Urothelium cell line (cell line): ENCODE measurements at places on chromosomes 5 and 9.

DNA sequence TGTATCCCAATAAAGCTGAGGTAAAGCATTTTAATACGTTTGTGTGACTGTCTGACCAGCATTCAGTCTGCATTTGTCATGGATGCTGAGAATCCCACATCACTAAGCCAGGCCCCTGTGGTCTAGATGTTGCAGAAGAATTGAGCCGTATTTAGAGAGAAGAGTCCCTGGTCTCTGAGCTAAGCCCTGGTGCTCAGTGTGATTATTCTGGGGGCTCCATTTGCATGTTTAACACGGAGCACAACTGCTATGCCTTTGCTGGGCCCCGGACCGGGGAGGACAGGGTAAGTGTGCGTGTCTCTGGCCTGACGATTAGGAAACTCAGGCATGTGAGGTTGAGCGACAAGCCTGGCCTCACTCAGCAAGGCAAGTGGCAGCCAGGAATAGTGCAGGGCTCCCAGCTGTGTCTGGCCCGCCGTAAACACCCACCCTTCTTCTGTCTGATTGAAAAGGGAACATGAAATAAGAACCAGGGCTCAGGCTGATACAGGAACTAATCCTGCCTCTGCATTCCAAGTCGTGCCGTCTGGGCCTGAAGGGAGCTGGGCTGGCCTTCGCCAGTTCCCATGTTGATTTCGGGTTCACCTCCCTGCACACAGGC lies 22.3 kb downstream of the FAM78A start:
- no peak for DNase-seq

GRCh38 chr9:110069326-110070248 lies 138.4 kb downstream of the C9orf152 start:
- no peak for DNase-seq

DNA sequence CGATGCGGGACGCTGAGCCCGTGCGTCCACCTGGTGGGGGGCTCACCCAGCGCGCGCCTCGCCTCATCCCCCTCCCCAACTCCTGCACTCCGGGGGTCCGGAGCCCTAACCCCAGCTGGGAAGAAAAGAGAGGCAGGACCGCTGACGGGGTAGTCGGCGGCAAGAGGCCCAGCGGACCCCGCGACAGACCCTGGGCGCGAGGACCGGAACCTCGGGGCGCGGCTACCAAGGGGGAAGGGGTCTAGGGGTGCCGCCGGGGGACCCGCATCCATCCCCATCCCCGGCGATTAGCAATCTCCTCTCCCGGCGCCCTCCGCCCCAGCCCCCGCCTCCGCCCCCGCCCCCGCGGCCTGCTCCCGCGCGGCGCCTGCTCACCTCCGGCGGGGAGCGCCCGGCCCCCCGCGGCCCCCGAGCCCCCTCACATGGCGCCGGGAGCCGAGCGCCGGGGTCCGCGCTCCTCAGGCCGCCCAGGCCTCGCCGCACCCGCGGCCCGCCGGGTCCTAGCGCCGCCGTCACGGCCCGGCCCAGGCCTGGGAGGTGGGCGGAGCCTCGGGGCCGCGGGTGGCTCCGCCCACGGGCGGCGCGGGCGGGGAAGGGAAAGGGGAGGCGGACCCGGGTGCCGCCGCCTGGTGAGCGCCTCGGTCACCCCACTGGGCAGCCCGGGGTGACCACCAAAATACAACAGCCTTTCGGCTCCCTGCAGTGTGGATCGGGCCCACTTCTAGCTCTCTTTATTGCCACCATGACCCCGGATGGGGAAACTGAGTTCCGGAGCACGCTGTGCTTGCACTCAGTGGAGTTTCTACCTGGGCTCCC lies at the start of gene ST6GALNAC6:
ST6GALNAC6 (minus strand) TSS at position 476 of the 816 bp plus-strand sequence. CDS start 1,622 bp downstream, outside the sequence.
- peak; percentile 94 for DNase-seq

DNA sequence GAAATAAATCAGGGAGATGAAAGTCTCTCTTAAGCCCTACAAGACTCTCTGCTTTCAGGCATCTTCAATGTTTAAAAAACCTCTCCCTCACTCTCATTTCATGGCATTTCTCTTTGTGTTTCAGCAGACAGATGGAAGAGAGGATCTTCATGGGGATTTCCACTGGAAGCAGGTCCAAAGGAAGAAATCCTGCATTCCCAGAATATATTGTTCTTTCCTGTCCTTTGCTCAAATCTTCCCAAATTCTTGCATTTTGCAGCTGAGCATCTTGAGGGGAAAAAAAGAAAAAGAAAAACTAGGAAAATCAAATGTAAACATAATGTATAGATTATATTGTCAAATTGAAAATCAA lies 382.2 kb downstream of the ENC1 start:
- DNase-seq = no peak

DNA sequence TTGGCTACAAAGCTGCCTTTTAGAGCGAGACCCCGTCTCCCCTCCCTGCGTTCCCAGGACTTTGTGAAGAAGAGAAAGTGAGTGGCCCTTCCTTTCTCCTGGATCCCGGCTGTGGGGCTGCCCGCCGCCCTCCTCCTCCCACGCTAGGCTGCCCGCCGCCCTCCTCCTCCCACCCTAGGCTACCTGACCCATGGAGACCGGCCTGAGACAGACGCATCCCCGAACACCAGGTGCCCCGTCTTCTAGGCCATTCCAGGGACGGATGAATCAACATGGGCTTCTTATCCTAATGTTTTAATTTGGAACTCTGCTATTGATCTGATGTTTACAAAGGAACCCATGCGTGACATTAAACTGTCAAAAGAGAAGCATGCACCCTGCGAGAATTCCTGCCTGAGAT lies 117.3 kb upstream of the LPCAT1 start:
- DNase-seq = no peak

GRCh38 chr9:87275047-87275725 lies 222.5 kb upstream of the DAPK1 start:
- DNase-seq = no peak

DNA sequence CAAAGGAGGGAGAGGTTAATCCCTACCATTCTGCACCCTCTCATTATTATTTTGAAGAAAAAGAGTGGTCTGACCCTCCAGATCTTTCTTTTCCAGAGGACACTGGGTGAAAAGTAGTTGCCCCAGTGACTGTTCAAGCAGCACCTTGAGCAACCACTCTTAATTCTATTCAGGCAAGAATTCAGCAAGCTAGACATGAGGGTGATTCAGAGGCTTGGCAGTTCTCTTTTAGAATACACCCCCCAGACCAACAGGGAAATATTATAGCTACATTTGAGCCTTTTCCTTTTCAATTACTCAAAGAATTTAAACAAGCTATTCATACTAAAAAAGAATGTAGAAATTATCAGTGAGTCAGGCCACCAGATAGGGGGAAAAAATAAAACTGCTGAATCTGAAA lies 178.3 kb downstream of the MRPS30 start:
- no peak for DNase-seq

DNA sequence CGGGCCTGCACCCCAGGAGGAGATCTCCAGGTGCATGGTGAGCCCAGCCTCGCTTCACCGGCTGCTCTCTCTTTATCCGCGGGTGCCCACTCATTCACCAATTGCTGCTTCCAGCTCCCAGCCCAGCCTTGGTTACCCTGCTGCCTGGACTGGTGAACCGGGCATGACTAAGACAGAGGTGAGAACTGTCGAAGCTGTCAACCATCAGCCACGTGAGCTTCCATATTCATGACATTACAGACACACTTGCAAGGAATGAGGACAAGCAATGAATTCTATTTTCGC lies 220.5 kb downstream of the ROR2 start:
- DNase-seq = no peak

GRCh38 chr9:136886610-136887597 lies 588 bp downstream of the TRAF2 start:
- DNase-seq = no peak

DNA sequence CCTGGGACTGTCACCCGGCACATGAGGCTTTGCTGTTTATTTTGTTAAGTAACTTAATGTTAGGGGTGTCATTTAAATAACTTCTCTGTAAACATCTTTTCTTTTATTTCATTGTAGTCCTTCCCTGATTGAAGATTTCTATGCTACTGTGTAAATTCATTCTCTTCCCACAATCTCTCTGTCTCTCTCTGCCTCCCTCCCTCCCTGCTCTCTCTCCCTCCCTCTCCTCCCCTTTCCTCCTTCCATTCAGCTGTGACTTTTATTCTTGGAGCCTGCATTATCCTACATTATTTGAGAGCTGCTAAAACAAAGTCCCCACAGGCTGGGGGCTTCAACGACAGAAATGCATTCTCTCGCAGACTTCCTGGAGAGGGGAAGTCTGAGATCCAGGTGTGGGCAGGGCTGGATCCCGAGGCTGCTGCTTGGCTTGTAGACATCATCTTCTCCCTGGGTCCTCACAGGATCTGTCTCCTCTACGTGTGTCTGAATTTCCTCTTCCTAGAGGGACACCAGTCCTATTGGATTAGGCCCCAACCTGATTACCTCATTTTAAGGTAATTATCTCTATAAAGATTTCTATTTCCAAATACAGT lies 18.4 kb downstream of the UBE2QL1 start:
- no peak for DNase-seq

GRCh38 chr5:44387921-44388320 lies 1.3 kb downstream of the FGF10 start:
- no peak for DNase-seq

GRCh38 chr5:119666542-119666941 lies 37.2 kb downstream of the FAM170A start:
- no peak for DNase-seq

DNA sequence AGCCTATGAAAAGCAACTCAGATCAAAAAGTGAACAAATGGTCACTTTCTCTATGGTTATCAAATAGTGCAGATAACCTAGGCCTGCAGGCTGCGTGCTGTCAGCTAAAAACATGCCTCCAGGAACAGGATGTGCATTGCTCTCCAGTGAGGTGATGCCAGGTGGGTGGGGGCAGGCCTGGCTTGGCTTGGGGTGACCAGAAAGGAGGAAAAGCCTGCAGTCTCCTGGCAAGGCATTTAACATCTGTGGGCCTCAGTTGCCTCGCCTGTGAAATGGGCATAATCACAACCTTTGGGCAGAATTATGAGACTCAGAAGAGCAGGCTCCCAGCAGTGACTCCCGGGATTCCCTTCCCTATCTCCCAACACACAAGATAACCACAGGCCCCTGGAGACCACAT lies 135.9 kb downstream of the COL23A1 start:
- no peak for DNase-seq

DNA sequence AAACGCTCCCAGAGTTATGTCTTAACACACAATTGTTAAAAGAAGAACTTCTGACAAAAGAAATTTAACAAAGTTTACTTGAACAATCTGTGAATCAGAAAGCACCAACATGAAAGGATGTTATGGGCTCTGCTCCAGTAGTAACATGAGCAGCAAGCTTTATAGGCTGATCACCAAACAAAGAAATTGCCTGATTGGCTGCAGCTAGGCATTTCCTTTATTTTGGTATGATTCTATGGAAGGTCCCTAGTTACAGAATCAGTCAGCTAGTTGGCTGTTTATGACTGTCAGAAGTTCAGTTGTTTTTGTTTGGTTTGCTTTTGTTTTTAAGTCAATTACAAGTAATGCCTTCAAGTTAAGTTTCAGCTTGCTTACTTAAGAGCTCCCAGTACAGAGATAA lies 102.4 kb upstream of the SMC2 start:
- DNase-seq = no peak

GRCh38 chr5:140342896-140343295 lies 3.5 kb downstream of the HBEGF start:
- DNase-seq = no peak

GRCh38 chr9:121450241-121450640 lies 49.4 kb downstream of the GGTA1 start:
- peak; percentile 38 for DNase-seq

DNA sequence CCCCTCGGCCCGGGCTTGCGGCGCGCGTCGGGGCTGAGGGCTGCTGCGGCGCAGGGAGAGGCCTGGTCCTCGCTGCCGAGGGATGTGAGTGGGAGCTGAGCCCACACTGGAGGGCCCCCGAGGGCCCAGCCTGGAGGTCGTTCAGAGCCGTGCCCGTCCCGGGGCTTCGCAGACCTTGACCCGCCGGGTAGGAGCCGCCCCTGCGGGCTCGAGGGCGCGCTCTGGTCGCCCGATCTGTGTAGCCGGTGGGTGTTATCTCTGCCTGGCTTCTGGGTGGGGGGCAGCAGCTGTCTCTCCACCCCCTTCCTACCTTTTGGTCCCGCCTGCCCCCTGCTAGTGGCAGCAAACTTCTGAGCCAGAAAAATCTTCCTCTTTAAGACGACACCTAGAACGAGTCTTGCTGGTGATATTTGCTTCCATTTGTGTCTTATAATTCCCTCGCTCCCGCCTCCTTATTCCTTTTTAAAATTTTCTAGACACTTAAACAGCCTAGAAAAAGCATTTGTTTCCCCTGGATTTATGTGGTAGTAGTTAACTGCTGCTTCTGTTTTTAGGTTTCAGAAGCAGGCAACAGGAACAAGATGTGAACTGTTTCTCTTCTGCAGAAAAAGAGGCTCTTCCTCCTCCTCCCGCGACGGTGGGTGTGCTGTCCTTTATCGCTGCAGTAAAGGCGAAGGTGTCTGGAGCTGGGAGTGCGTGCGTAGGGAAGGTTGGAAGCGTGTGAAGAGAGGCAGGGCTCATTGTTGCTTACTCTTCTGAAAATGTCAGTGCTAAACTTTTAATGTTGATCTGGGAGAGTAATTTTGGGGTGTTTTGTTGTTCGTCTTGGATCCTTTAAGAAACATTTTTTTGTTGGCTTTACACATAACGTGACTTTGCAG lies 554 bp downstream of the JAK2 start:
- peak; percentile 9 for DNase-seq

- DNase-seq = no peak
Observed at GRCh38 chr9:132733260-132733815, 63.1 kb downstream of the GTF3C4 start.

DNA sequence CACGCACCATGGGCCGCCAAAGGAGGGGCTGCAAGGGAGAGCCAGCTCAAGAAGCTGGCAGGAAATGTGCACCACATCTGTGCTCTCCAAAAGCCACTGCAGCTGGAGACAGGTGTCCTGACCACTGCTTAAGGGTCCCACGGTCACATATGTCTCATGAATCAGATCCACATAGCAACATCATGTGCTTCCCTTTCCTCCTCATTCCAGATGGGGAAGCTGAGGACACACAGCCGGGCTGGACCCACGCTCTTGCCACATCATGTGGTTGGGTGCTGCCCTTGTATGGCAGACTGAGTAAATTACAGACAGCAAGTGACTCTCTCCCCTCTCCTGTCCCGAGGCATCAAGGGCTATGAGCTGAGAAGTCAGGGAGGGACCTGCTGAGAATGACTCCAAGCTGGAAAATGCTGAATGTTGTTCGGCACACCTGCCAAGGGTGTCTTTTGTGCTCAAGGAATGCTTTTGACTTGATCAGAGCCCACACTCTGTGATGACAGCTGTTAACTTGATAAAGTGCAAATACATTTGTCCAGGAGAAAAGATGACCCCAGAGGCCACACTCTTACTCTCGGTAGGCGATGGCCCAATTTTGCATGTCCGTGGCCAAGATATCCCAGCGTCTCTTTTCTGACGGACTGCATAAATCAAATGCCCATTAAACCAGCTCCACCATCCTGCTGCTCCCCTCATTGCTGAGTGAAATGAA lies 58.2 kb downstream of the NSUN2 start:
- DNase-seq = no peak

DNA sequence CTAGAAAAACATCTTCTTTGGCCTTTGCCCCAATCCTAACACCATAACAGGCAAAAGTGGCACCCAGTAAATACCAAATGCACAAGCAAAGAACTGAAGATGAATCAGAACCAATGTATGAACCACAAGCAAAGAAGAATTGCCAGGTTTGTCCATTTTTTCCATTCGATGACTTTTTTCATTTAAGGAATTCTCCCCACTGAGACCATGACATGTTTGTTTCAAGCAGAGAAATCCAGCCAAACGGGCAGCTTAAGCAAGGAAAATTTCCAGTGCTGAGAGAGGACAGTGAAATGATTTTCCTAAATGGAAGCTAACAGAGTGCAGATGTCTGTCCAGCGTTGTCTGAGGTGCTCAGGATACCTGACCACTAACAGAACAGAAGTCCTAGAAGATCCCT lies 203.7 kb downstream of the ADAMTS12 start:
- DNase-seq = no peak
